ENCODE measurements at places on chromosomes 16 and 17.

GRCh38 chr16:2798723-2799204 is 494 bp downstream of the PRSS41 start:
- no peak for DNase-seq

DNA sequence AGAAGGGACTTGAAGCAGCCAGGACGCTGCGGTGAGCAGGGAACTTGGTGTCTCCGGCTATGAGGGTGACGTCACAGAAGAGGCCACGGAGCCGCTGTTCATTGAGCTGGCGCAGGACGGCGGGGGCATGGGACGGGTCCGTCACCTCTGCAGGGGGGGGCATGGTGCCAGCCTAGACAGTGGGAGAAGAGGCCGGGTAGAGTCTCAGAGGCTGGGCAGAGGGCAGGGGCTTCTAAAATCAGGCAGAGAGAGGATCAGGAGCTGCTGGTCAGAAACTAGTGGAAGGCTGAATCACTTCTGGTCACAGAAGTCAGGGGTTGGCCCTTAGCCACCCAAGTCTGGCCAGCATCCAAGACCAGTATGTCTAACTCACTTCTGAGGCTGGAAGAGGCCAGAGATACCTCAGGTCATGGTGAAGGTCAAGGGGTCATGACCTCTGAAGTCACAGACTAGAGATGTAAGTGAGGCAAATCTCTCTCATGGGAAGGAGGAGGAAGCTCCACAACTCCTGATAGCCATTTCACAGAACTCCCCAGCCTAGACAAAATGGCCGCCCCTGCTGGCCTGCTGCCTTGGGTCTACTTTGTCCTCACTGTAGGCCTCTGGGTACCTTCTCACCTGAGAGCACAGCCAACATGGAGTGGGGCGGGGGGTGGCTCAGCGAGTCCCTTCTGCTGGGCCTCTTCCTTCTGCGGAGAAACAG is 12.6 kb downstream of the ZBTB4 start:
- no peak for DNase-seq

GRCh38 chr16:49454426-49455180 is 81.0 kb downstream of the C16orf78 start:
- no peak for DNase-seq

DNA sequence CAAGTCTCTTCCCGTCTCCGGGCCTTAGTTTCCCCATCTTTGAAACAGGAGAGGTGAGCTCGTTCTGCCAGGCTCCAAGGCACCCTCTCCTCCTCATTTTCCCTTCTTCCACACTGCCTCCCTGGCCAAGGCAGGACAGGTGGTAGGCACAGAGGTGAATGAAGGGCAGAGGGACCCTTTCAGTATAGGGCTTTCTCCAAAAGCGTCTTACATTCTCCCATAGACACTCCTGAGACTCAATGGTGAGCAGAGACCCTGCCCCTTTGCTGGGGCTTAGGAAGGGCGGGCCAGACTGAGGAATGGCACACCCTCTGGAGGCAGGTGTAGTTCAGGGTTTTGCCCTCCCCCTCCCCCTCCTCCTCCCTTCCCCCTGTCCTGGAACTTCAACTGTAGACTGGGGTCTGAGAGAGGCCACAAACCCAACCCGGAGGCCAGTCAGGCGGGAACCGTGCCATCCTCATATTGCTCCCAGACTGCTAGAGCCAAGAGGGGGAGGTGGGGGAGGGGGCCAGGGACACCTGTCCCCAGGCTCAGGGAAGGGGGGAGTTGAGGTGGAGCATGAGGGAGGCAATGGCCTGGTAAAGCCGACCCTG is 1.9 kb downstream of the PLEKHH3 start:
- no peak for DNase-seq

GRCh38 chr16:47528431-47528830 is 67.3 kb downstream of the PHKB start:
- no peak for DNase-seq

DNA sequence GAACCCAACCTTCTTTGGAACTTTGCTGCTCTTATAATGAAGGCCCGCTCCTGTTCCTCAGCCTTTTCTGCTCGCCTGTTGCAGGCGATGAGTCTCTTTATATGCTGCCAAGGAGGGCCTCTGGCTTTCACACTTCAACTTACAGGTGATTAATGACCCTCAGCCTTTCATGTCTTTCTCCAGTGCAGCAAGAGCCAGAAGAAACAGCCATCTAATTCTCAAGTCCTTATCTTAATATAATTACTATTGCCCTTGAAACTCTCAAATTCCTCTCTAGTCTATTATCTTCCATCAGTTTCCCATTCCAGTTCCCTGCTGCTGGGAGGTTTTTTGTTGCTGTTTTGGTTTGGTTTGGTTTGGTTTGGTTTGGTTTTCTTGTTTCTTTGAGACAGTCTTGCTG is 121.8 kb upstream of the MED13 start:
- DNase-seq, result peak; percentile 58

- DNase-seq, result peak; percentile 48
These were observed 8.2 kb downstream of the SYNGR2 start for GRCh38 chr17:78176548-78177025.

DNA sequence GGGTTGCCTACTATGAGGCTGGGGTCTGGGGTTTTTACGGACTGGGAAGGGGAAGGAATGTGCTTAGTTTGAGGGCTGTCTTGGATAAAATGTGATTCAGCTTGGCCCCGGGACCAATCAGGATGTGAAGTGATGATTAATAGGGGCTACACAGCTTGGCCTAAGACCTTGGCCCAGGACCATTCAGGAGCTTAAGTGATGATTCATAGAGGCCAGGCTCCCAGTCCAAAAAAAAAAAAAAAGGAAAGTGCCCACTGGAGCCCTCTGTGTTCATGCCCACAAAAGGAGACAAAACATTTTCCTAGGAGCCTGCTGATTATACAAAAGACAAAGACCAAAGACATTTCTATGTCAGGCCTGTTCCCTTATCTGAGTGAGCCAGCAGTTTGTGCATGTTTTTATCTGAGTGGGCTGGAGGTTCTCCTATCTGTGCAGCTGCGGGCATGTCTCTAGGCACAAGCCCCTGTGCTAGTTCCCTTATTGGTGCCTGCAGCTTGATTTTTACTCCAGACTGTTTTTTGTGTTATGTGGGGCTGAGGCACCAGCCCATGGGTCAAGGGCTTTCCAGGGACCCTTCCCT is 898.2 kb upstream of the GOT2 start:
- no peak for DNase-seq

DNA sequence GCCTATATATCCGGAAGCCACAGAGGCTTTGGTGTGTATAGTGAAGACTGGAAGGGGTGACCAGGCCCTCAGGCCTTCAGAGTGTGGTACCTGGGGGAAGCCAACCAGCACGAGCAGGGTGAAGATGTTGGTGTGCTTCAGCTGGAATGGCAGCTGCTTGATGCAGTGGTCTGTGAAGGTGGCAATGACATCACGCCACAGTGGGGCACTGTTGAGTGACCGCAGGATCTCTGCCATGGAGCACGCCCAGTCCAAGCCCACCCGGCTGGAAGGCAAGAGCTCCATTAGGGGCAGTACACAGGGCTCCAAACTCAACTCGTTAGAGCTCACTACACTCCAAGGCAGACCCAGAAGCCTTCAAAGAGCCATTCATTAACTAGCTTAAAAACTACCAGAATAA is 68.5 kb upstream of the ATP2A3 start:
- no peak for DNase-seq
